ENCODE measurements at places on chromosomes 5 and 9.

DNA sequence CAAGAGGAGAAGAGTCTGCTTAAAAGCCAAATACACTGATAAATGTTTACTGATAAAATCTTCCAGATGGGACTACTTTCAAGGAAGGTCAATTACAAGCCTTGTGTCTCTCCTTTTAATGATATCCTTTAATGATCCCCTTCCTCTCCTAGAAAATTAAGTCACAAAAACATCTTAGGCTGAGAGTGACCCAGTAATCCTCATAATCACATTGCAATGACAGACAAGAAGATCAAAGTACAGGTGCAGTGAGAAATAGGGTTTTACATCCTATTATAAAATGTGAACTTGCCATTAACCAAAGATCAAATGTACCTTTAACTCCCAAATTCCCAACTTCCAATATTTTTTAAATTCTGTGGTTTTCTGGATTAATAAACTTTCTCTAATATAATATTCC, 514.8 kb downstream of the RAB3C start:
- no peak for DNase-seq

- DNase-seq = no peak
Measured at GRCh38 chr9:76191493-76191892, 202.7 kb downstream of the RFK start.

- no peak for DNase-seq
Measured at GRCh38 chr5:141816598-141817399, 61.4 kb downstream of the PCDH1 start.

DNA sequence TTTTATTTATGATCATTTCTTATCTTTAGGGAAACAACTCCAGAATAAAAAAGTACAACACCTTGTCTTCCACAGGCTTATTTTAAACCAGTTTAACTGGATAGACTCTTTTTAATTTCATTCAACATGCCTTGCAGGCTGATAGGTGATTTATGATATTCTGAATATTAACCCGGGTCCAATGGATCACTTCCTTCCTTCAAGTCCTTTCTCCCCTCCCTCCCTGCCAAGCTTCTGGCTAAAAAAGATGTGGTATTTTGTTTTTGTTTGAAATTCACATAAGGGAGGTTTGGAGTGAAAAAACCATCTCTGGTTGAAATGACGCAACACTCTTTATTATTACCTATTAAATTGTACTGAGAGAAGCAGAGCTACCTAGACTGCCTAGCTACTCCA, 265.3 kb downstream of the MLLT3 start:
- DNase-seq = no peak

- no peak for DNase-seq
Measured at GRCh38 chr5:178365501-178366440, 133.2 kb upstream of the PHYKPL start.

DNA sequence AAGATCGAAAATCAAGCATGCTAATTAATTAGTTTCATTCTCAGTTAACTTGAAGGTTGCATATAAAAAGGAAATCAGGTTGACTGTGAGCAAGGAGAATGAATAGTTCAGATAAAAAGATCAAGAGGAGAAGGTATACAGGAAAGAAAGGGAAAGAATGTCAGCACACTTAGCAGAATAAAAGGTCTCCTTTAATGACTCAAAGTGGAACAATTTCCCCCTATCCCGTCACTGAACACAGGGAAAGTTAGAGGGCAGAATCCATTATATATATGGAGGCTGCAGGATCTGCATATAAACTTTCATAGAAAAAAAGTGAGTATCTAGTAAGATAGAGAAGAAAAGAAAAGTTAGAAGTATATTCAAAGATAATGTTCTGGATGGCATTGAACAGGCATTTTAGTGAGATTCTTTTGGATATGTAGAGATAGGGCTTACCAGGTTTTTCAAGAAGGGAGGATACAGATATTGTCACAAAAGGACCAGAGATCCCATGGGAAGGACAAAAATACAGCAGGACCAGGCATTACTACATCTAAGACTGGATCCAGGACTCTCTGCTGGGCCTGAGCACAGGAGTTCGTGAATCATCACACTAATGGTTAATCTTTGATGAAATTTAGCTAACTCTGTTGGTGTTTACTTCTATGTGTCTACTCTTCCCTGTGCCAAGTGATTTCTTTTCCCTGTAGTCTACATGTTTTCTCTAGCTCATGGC, 988.2 kb upstream of the ARRDC3 start:
- DNase-seq = no peak

GRCh38 chr5:144156767-144157171, 13.7 kb downstream of the YIPF5 start:
- DNase-seq = peak; percentile 53

DNA sequence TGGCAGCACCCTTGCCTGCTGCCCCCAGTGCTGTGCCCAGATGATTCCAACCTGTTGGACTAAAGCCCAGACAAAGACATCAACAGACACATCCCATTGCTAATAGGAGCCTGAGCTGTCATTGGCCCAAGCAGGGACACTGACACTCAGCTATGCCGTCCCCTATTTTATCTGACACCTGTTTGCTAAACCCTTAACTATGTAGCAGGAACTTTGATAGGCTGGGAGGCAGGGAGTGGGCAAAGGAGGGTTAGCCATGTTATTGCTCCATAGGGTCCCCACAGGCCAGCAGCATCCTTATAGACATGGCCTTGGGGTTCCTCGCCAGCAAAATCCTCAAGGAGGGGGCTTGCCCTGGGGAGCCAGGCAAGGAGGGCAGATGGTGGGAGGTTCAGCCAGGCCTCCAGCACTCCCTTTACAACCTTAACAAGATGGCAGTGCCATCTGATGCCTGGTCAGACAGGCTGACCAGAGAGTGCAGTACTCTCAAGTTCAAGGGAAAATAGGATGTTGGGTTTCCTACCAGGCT, 50.4 kb upstream of the CDKN2AIPNL start:
- no peak for DNase-seq

GRCh38 chr9:20782289-20782688, 98.2 kb downstream of the FOCAD start:
- no peak for DNase-seq

DNA sequence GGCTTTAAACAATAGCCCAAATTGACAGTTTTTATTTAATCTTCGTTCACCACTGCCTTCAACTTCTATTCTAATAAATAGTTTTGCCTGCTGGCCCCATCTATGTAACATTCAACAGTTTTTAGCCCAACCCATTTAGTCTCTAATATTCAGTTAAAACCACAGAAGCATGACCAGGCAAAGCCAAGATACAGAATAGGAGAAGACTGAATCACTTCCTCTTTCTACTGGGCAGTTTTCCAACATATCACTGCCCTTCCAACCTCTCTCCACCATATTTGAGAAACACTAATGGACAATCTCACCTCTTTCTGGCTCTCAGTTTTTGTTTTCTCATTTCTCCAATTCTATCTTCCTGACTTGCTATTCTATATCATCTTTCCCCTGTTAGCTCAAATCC, 352.9 kb downstream of the DNAH5 start:
- peak; percentile 93 for DNase-seq

GRCh38 chr5:167849874-167850273, 441.6 kb upstream of the WWC1 start:
- DNase-seq = no peak

- DNase-seq = no peak
Measured at GRCh38 chr5:77449277-77449676, 42.8 kb downstream of the WDR41 start.

DNA sequence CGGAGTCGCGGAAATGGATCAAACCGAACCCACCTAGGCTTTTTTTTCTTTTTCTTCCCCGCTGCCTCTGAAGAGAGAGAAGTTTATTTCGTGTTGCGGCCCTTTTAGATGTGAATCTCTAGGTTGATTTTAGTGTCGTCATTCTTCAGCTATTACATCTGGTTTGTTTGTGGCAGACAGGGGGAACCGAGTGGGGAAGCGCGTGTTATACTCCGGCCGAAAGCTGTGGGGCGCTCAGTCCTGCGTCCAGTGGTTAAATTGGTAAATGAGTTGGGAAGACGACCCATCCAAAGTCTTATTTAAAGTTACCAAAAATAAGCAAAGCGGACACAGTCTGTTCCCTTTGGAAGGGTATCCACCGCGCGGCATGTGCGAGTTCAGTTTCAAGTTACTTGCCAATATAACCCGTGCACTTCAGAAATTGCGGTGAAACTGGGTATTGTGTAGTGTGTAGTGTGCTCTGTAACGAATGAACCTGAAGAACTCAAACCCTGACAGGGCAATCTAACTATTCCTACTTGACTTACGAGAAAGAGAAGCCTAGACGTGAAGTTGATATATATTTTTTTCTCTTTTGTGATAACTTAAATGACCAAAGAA, 1.3 kb downstream of the MAN2A1 start:
- peak; percentile 83 for DNase-seq

GRCh38 chr5:141753971-141754713, 72.1 kb upstream of the ARAP3 start:
- DNase-seq = peak; percentile 24

DNA sequence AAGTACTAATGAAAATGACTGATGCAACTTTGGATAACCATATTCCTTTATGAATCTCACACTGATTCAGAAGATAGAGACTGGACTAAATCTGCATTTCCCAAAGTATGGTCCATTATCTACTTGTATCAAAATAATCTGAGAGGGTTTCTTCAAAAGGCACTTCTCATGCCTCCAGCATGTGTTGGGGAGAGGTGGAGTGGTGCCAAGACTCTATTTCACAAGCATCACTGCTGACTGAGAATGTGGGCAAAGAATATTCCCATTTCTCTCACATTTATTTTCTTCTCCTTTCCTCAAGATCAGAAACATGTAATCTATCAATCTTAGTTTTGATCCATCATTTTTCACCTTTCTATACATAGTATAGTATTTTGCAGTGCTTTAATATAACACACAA, 135.4 kb downstream of the GABRB2 start:
- no peak for DNase-seq
